ENCODE measurements at places on chromosomes 3 and 15.

- DNase-seq, result peak; percentile 92
Measured at GRCh38 chr15:89119489-89120478, 31.5 kb downstream of the ABHD2 start.

- DNase-seq, result peak; percentile 62
Measured at GRCh38 chr15:91142106-91142744, 42.2 kb downstream of the SV2B start.

DNA sequence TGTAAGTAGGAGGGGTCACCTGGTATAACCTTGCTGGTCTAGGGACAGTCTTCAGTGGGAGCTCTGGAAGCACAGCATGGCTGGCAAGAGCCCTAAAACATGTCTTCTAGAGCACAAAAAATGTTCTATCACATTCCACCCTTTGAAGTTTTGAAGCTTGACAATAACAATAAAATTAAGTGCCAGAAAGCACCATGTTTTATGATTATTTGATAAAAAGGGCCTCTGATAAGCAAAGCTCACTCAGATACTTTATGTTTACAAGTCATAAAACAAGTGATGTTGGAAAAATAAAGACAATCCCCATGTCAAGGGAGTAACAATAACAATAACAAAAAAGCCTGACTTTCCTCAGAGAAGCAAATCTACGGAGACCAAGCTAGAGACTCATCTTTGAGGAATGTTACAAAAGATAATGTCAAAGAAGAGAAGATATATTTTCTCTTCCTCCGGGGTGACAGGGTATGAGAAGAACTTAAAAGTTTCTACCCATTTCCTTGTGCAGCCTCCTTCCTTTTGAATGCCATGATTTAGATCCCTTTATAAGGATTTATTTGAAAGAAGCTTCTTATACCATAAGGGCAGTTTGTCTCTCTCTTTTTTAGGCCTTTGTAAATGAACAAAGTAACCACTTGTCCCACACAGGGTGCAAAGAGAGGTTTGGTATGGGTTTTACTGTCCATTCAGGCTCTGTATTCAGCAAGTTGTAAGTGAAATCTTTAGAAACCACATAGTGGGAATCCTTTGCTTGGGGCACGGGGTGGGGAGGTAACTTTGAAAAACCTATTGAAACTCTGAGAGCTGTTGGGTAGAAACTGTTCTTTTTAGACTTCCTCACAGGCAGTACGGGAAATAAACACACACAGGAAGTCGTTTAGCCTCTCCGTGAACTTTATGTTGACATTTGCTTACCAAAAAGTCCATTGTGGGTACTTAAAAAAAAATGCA, 109.6 kb upstream of the RBMS3 start:
- DNase-seq, result peak; percentile 0

- no peak for DNase-seq
Measured at GRCh38 chr3:151631946-151632345, 101.8 kb upstream of the AADACL2 start.

GRCh38 chr15:72421484-72421883, 23.4 kb downstream of the TMEM202 start:
- DNase-seq, result no peak

DNA sequence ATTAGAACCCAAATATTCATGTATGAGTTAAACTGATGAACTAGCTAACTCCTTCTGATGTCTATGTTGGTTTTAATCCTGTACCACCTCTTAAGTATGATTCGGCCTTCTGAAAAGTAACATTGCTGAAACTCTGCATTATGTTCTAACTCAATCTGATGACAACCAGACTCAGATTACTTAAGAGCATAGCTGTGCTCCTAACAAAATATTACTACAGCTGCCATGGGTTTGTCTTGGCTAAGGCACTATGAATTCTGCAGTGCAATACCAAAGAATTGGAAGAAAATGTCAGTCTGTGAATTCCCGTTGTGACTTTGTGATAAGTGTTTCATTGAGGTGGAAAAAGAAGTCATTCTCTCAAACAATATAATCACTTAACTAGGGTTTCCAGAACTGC, 224.4 kb downstream of the ZMAT3 start:
- DNase-seq, result no peak

GRCh38 chr3:12286927-12287726, 1.7 kb upstream of the PPARG start:
- peak; percentile 18 for DNase-seq

- DNase-seq, result no peak
Measured at GRCh38 chr15:63913336-63913735, 79.6 kb upstream of the HERC1 start.

GRCh38 chr3:189883113-189883753, 237.5 kb downstream of the P3H2 start:
- no peak for DNase-seq

- no peak for DNase-seq
Measured at GRCh38 chr3:190446573-190447279, 3.0 kb downstream of the TMEM207 start.

- no peak for DNase-seq
Measured at GRCh38 chr3:190826018-190826417, 36.5 kb downstream of the GMNC start.

GRCh38 chr15:55786341-55786740, 43.4 kb upstream of the PRTG start:
- DNase-seq, result no peak

GRCh38 chr15:69082554-69082953, 68.1 kb downstream of the NOX5 start:
- no peak for DNase-seq

GRCh38 chr3:88141458-88142083, 8.2 kb upstream of the C3orf38 start:
- no peak for DNase-seq

GRCh38 chr15:89904519-89904918, 8.2 kb downstream of the ARPIN start:
- DNase-seq, result no peak

- no peak for DNase-seq
Measured at GRCh38 chr15:65305150-65305758, 777 bp downstream of the RNU5B-1 start.

GRCh38 chr3:112675349-112675748, 34.4 kb upstream of the CCDC80 start:
- DNase-seq, result peak; percentile 3

- no peak for DNase-seq
Measured at GRCh38 chr3:38758557-38758956, 57.5 kb downstream of the SCN10A start.

DNA sequence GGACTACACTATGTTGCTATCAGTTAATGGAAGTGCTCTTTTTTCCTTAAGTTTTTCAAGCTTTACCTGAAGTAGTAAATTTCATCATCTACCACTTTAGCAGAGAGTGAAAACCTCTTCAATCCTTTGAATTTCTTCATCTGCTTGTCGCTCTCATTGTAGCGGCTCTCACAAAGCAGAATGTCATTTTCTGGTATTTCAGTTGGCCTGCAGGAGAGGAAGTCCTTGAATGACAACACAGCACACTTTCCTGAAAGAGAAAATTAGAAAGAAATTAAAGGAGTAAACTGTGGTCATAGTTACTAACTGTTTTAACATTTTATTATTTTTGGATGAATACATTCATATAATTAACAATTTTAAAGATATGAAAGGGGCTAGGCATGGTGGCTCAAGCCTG, 27.6 kb downstream of the UQCC5 start:
- no peak for DNase-seq

DNA sequence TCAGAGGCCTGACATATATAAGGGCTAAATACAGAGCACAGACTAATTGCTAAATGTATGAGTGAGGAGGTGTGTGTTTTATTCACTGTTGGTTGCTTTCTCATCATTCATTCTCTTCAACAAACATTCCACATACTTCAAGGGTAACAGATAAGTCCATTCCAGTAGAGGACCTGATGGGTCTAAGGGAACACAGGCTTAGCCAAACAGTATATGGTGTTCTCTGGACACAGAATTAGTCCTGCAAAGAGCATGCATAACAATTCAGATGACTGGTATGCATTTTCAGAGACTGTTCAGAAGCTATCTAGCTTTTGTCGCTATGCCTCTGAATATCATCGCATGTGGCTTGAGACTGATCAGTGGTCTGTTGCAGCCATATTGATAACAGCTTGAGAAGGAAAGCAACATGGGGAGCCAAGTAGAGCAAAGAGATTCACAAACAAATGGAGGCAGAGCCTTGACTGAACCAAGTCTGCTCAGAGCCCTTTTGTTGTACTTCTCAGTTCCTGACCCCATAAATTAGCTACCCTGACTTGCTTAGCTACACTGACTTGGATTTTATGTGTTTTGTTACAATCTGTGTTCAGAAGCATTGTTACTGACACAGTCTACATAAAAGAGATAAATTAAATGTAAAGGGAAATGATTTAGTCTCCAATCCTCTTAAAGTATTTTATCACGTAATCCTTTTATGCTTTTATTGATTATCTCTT, 1178.7 kb downstream of the ROBO1 start:
- DNase-seq, result no peak

GRCh38 chr15:88331291-88331690, 74.8 kb upstream of the NTRK3 start:
- peak; percentile 60 for DNase-seq

DNA sequence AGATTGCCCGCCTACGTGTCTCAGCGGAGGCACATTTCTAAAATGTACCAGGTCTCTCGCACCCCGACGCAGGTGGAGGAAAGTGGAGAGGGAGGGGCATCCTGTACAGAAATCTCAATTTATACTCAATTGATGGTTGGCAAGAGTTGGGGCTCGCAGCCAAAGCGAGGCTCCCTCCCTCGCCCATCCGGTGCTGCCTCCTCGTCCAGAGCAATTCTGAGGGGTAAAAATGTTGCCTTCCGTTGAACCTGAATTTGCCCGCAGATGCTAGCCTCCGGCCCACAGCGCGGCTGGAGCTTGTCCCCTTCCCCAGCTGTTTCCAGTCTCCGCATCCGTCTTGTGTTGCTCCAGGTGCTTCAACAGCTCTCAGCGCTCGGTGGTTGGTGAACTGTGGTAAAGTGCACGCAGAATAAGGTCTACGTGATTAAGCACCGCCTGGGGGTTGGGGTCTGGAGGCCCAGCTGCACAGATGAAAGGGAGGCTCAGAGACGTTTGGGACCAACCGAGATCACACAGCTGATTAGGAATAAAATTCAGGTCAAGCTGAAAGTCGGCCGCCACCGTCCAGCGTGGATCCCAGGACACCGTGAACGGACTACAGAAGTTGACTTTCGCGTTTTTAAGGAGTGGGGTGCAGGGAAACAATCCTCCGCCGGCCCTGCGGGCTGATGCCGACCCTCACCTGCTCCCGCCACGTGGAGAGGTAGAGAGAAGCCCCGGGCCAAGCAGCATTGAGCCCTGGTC, 846 bp upstream of the POLG start:
- DNase-seq, result peak; percentile 86

GRCh38 chr3:116394365-116394764, 50.9 kb downstream of the LSAMP start:
- DNase-seq, result no peak

GRCh38 chr15:83396101-83396500, 51.0 kb upstream of the SH3GL3 start:
- no peak for DNase-seq

DNA sequence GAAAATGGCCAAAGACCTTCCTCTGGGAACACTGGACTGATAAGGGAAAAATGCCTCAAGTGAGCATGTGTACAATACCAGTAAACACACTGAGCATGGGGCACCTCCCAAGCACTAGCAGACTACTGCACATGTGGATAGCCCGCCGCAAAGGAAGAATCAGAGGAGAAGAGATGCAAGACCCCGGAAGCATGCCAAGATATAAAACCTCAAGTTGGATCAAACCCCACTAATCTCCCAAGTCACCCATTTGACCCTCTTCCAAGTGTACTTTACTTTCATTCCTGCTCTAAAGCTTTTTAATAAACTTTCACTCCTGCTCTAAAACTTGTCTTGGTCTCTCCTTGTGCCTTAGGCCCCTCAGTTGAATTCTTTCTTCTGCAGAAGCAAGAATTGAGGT, 121.1 kb upstream of the PLAAT1 start:
- DNase-seq, result no peak

- no peak for DNase-seq
Measured at GRCh38 chr3:3209714-3210113, 30.2 kb upstream of the CRBN start.

GRCh38 chr3:195540511-195540910, 2.6 kb downstream of the PPP1R2 start:
- DNase-seq, result peak; percentile 9

DNA sequence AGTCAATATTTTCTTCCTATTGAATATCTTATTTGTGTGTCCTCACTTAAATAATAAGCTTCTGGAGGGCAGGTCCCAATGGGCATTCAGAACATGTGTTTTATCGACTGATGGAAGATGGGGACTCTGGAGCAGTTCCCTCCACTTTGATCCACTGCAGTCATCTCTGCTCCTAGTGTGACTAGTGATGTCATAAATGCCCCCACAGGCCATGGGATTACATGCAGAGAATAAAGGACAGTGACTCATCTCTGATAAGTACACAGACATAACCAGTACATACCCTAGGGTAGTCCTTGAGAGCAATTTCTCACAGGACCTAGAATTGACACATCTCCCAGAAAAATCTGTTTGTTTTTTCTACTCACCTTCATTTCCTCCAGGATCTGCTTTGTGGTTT, 49.4 kb upstream of the FMN1 start:
- peak; percentile 58 for DNase-seq

GRCh38 chr15:70508561-70509281, 254.6 kb downstream of the UACA start:
- DNase-seq, result peak; percentile 82

GRCh38 chr3:44430466-44430865, 47.0 kb downstream of the ZNF445 start:
- DNase-seq, result no peak

DNA sequence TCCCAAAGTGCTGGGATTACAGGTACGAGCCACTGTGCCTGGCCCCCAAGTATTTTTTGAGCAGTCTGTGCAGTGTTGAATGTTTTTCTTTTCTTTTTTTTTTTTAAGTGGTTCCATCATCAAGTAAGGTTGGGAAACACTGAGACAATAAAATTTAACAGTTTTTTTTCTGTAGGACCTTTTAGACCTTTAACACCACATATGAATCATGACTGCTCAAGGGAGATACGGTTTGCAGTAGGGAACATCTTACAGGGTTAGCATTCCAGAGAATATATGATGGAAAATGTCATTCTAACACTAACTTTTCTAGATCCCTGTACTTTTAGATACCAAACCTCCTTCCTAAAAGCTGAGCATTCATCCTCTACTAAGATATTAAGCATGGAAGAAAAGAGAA, 41.7 kb downstream of the SNX4 start:
- no peak for DNase-seq

- DNase-seq, result no peak
Measured at GRCh38 chr3:127677541-127678314, 5.0 kb downstream of the ABTB1 start.

GRCh38 chr3:49724586-49724985, 835 bp upstream of the GMPPB start:
- peak; percentile 61 for DNase-seq

DNA sequence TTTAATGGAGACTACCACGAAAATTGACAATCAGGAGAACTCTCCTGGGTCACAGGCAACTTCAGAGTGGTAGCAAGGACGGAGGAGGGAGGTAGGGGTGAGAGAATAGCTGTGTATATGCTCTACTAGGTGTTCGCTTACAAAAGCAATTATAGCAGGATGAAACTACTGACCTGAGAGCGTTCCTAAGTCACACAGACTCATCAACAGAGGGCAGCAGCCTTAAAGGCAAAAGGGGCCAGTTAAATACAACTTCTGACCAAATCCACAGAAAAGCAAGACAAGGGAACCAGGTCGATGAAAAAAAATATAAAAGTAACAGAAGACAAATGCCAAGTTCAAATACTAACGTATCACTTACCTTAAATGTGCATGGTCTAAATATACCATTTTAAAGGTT, 894.6 kb downstream of the PLOD2 start:
- peak; percentile 24 for DNase-seq

GRCh38 chr3:23193831-23194230, 9.3 kb upstream of the UBE2E2 start:
- DNase-seq, result no peak

GRCh38 chr3:46954178-46954577, 22.4 kb downstream of the CCDC12 start:
- DNase-seq, result no peak

Data from DMS53 (cell line).